ENCODE measurements at places on chromosomes 2 and 18. TPM values are rescaled to one million over a fixed set of nuclear protein-coding genes. Genes with fewer than 3 reads are reported as not detected.

NCKAP5 gene
- total RNA-seq: 7.5 TPM

GALR1 gene
- total RNA-seq: 0.24 TPM

COL4A3 gene
- 17.8 TPM for total RNA-seq

DTNB gene
- total RNA-seq: 33.7 TPM

IL36G gene
- total RNA-seq: not detected

GKN2 gene
- total RNA-seq: not detected

KCNS3 gene
- 8.8 TPM for total RNA-seq

TMEM247 gene
- not detected for total RNA-seq

SULT1C4 gene
- 4.2 TPM for total RNA-seq

WDR35 gene
- 9.8 TPM for total RNA-seq

KLHL29 gene
- 11.4 TPM for total RNA-seq

MATN3 gene
- 1.8 TPM for total RNA-seq

ANKRD29 gene
- total RNA-seq: 28.6 TPM

SERPINB5 gene
- not detected for total RNA-seq

All from aorta (tissue), 5 donors.